A549 treated with CpdA at 1 μM for 4 hours (cell line): ENCODE measurements at places on chromosomes 2 and 18. TPM values are rescaled to one million over a fixed set of nuclear protein-coding genes. Genes with fewer than 3 reads are reported as not detected.

The SIGLEC15 gene
- 0.08 to 0.09 TPM (median 0.09 TPM) in 4 of 5 replicates, not detected in the other for total RNA-seq

The DSEL gene
- 0.28 to 0.44 TPM (median 0.37 TPM) in 5 replicates for total RNA-seq

The AGXT gene
- total RNA-seq, result 0.05 TPM in 1 of 5 replicates, not detected in the others

The HJURP gene
- total RNA-seq, result 76.9 to 99.6 TPM (median 81.6 TPM) in 5 replicates

The SULT1C4 gene
- 0.02 TPM in 1 of 5 replicates, not detected in the others for total RNA-seq

The CDCA7 gene
- total RNA-seq, result 37.8 to 45.6 TPM (median 44.7 TPM) in 5 replicates

The GRB14 gene
- total RNA-seq, result 4.3 to 6.9 TPM (median 5.8 TPM) in 5 replicates

The FMNL2 gene
- total RNA-seq, result 28.1 to 32.7 TPM (median 30.8 TPM) in 5 replicates

The PLEK gene
- total RNA-seq, result 0.01 TPM in 1 of 5 replicates, not detected in the others

The COQ10B gene
- 18.7 to 22.1 TPM (median 19.5 TPM) in 5 replicates for total RNA-seq

The CD302 gene
- total RNA-seq, result 1.9 to 2.7 TPM (median 2.2 TPM) in 5 replicates

The MARCO gene
- 0.09 to 0.11 TPM in 2 of 5 replicates, not detected in the others for total RNA-seq

The CYP27C1 gene
- 3.3 to 6.2 TPM (median 4.4 TPM) in 5 replicates for total RNA-seq

The TUBA3E gene
- total RNA-seq, result not detected in 5 replicates

The KRTCAP3 gene
- total RNA-seq, result 0.37 to 1.5 TPM (median 0.70 TPM) in 5 replicates

The TANC1 gene
- 7.3 to 9.8 TPM (median 9.1 TPM) in 5 replicates for total RNA-seq

The OTOS gene
- not detected in 5 replicates for total RNA-seq

The SPDYA gene
- 0.18 to 0.26 TPM (median 0.24 TPM) in 4 of 5 replicates, not detected in the other for total RNA-seq

The FBXO15 gene
- total RNA-seq, result 0.67 to 1.3 TPM (median 0.78 TPM) in 4 of 5 replicates, not detected in the other
